ENCODE measurements at places on chromosomes 1 and 21.
A peak's percentile ranks its signal among the peaks of the same experiment; 100 is the strongest.

DNA sequence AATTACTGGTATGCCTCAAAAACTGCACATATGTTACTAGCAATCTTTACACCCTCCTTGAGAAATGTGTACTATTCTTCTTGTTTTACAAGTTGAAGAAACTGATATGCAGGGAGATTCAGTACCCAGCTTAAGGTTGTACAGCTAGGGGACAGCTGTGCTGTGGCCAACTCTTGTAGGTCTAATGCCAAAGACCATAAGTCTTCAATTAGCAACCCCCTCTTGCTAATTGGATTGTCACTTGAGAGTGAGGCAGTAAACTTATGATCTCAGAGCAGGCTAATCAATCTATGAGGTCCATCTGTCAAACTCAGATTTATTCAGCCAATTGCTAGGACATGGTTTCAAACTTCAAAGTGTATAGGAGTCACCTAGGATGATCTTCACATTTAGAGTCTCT, 492.0 kb upstream of the USP24 start:
- DNase-seq = no peak

DNA sequence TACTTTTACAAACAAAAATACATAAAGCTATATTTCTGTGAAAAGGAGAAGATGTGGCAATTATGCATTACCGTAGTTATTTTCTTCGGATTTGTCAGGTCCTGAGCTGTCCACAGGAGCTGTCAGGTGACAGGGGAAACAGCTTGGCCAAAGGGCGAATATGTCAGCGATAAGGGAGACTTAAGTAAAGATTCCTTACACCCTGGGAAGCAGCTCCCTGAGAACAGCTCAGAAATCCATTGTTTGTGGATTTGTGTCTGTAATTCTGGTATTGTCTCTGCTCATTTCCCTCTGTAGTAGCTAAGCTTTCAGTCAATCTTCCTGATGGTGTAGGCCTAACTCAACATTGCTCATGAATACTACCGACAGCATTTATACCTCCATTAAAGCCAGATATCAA, 7.1 kb upstream of the CD34 start:
- no peak for DNase-seq

- DNase-seq = no peak
Measured at GRCh38 chr1:85865213-85865612, 157.0 kb upstream of the ZNHIT6 start.

GRCh38 chr1:40783001-40783905, at the start of gene KCNQ4:
Gene KCNQ4 (plus strand): TSS chr1:40783787. CDS start chr1:40784094, 307 bp downstream.
- no peak for DNase-seq

DNA sequence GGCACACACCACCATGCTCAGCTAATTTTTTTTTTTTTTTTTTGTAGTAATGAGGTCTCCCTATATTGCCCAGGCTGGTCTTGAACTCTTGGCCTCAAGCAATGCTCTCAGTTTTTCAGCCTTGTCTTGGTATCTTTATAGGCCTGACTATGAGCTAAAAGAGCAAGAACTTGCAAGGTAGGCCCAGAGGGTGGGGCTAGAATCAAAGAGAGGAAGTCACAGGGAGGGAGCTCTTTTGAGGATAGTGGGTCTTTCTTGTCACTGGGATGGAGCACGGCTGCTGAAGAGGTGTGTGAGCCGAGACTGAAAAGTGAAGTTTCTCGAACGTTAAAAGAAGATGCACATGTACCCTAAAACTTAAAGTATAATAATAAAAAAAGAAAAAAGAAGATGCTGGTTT, 260.0 kb upstream of the BEND5 start:
- no peak for DNase-seq

GRCh38 chr1:13813398-13814012, 113.5 kb downstream of the PRDM2 start:
- DNase-seq = no peak

DNA sequence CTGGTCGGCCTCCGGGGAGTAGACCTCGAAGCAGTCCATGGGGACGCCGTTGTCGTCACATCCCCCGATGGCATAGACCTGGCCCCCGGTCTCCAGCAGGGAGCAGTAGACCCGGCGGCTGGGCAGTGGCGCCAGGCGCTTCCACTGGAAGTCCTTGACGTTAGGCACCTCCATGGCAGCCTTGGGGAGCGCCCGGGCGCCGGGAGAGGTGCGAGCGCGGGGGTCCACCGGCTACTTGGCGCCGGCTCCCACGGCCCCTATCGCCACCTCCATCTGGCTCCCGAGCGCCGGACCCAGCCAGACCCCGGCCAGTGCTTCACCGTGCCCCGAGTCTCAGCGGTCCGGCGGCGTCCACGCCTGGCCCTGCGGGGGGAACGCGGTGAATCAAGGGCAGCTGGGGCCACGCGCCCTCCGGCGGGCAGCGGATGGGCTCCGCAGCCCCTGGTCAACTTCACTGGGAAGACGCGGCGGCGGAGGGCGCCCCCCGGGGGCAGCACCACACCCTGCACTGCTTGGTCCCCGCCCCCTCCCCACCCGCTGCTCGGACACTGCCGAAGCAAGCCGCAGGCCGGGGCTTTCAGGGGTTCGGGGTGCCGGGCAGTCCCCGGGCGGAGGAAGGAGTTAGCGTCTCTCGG, 13.2 kb downstream of the KLHDC8A start:
- no peak for DNase-seq

GRCh38 chr1:230327892-230328284, 98.2 kb downstream of the PGBD5 start:
- DNase-seq = no peak

- DNase-seq = no peak
Measured at GRCh38 chr1:229041946-229042345, 229.0 kb upstream of the RAB4A start.

DNA sequence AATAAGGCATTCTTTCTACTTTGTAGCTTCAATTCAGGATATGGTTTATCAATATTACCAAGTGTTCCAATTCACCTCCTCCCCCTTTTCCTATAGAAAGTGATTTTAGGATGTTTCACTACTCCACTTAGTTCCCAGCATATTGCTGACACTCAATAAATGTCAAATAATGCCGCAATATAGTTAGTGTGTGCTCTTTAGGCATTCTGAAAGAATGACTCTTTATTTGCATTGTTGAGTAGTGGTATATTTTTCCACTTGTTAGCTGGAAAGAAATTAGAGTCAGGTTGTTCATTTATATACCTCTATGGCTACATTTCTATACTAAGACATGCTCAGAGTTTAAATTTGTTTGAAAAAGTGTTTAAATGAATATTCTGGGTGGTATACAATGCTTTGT, 154.6 kb upstream of the C1orf105 start:
- DNase-seq = no peak

DNA sequence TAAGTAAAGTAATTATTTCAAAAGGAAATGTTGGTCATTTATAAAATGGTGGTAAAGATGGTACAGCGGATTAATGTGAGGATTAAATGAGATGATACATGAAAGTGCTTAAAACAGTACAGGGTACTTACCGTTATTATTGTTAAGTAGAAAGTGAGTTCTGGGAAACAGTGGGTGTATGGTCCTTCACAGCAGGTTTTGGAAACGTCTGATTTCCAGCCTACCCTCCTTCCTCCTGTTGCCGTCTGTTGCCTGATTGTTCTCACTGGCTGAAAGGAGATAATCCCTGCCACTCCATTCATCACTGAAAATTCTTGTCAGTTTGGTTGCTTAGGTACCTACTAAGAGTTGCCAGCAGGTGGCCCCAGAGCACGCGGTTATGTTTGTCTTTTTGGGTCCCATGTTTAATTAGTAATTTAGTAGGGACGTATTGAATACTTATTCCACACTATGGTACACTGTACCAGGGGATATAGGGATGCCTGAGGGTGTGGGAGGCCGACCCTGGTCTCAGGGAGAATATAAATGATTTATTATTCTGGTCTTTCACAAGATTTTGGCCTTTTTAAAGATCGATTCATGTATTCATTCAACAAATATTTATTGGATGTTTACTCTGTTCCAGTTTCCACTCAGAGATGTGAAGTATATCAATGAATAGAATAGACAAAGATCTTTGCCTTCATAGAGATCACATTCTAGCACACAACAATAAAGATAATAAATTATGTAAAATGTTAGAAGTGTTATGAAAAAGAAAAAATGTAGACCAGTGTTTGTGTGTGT, 30.8 kb upstream of the RPTN start:
- DNase-seq = peak; percentile 49

DNA sequence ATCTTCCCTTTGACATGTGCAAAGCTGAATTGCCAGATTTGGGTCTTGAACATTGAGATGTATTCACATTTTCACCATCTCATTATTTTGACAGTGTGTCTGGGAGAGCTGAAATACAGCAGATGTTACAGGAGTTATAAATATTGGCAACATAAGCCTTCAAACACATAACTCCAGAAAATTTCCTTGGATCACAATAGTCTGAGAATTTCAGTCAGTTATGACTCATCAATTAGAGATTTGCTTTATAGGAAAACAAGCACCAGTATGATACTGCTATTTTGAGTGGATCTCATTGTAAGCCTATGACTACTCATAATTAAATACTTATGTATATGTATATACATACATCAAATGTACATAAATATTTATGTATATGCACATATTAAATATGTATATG, 1171.8 kb downstream of the AMY1C start:
- DNase-seq = no peak

GRCh38 chr1:183230413-183230812, 44.3 kb downstream of the LAMC2 start:
- no peak for DNase-seq

DNA sequence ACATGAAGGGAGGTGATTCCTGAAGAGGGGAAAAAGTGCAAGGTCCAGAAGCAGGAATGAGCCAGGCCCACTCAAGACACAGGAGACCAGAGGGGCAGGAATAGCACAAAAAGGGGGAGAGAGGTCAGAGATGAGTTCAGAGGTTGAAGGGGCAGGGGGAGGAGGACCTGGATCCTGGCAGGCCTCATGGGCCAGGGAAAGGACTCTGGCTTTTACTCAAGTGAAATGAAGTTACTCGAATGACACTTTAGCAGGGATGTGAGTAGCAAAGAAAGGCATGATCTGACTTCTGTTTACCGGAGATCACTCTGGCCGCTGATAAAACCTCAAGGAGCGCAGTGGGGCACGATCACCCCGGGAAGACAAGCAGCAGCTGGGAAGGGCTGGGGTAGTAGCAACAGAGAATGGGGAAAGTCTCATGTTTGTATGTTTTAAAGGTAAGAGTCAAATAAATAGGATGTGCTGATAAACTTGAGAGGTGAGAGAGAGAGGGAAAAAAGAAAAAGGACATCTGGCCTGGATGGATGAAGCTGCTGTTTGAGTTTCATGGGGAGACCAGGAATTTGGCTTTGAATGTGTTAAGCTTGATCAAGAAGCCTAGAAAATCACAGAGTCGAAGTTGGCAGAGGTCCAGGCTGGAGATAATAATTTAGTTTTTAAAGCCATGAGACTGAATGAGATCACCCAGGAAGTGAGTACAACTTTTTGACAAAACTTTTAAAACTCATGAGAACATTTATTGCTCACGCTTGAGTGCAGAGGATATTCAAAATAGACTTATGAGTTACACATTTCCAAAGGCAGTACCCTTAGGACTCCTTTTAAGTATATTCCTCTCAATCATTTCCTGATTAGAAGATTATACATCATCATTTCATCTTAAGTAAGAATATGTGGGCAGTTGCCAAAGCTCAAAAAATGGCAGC, 156.0 kb downstream of the RERE start:
- no peak for DNase-seq

DNA sequence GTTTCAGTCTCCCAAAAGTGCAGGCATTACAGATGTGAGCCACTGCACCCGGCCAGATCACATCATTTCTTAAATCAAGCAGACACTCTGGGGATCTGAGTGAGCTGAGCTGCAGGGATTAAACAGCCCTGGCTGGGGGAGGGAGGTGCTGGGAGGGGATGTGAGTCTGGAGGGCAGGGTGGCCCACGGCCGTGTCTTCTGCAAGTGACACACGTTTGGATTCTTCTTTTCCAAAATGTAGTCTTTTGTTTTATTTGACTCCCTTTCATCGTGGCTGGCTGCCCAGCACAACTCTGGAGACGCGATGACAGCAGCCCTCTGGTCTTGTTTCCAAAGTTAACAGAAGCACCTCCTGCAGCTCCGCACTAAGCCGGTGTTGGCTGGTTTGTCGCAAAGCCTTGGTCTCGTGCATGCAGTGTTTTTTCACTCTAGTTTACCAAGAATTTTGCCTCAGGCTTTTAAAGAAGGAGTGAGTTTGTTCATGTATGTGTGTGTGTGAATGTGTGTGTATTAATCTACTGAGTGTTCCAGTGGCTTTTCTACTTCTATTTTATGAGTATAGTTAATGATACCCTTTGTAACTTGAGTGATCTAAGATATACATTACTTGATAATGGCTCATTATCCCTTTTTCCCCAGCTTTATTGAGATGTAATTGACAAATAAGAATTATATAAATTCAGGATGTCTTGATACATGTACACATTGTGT, 2.8 kb upstream of the KRTAP10-5 start:
- no peak for DNase-seq

- DNase-seq = no peak
Measured at GRCh38 chr1:151143057-151143435, 3.4 kb downstream of the SEMA6C start.

DNA sequence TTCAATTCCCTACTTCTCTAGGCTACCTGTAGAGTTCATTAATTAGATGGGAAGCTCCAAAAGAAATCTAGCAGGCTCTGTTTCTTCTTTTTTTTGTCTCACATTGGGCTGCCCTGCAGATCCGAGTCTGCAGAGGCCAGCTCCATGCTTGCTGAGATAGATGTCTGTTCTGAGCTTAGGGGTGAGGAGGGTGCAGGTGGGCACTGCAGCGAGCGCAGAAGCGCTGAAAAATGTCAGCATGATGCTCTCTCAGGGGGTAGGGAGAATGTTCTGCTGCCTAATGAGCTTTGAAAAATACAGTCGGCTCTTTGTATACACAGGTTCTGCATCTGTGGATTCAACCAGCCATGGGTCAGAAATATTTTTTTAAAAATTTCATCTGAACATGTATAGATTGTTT, 56.8 kb upstream of the KCNA3 start:
- DNase-seq = no peak

GRCh38 chr1:186983327-186983726, 154.6 kb downstream of the PLA2G4A start:
- no peak for DNase-seq

DNA sequence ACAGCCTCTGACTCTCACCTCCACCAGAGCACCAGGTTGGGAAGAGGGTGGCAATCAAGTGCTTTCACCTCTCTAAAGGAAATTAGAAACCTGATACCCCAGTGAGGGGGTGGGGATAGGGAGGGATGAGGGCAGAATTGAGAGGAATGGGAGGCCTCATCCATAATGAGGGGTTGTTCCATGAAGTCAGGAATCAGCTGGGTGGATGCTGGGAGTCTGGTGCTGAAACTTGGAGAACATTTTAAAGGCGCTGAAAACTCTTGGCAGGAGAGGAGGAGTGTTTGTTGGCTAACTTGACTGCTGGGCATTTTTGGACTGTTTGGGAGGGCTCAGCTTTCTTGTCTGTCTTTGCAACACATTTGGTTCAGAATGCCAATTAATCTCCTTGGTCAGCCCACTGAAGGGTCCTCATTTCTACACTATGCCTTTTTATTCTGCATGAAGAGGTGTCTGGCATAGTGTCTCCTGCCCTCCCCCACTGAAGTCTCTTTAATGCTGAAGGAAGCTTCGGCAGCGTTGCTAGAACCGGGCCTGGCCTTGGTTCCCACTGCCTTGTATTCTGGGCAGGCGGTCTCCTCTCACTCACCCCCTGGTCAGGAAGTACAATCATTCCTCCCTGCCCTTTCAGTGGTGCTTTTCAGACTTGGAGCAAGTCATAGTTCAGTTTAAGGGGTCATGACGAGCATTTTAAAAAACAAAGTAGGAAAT, 2.2 kb downstream of the PHGDH start:
- DNase-seq = no peak

Measured in renal cortex interstitium (tissue), 15 donors.